ENCODE measurements at places on chromosomes 6 and 20.

DNA sequence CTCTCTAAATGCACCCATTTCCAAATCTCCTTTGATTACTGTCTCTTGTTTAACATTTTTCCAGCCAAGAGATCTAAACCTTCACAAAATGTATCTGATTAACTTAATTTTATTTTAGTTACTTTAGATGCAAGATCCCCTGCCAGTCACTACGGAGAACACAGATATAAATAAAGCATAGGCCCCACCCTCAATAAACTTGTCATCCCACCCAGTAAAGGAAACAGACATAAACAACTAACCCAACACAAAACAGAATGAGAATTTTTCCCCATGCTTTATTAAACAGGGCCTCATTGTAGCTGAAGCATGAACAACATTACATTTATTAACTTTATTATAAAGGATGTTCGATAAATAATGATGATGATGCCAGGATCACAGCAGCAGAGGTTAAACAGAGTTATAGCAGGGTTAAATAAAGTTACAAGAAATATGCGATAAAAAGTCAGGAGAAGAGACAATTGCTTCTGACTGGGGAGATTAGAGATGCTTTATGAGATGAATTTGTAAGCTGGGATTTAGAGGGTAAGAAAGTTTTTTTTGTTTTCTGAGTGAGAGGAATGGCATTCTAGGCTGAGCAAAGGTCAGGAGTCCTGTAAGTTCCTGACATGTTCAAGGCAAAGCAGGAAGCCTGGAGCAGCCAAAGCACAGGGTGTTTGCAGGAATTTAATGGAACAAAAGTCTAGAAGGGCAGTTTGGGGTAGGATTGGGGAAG lies 41.1 kb downstream of the TFAP2A start:
- DNase-seq: no peak

DNA sequence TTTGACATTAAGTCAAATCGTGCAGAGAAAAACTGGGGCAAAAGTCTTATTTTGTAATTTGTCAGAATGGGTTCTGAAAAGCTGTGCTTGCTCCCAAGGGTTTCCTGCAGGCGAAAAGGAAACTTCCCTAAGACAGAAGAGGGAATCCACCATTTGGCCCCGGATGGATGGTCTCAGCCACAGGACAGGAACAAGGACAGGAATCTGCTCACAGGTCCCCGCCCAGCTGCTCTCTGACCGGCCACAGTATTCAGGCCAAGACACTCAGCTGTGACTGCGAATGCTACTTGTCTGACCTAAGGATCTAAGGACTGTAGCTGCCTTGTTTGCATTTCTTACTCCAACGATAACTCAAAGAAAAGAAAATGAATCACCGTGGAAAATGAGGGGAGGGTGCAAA lies 197.0 kb downstream of the BMP7 start:
- DNase-seq: peak; percentile 8

GRCh38 chr20:58646703-58647102 lies 4.4 kb upstream of the STX16 start:
- no peak for DNase-seq

GRCh38 chr20:37513779-37514359 lies 7.2 kb upstream of the NNAT start:
- DNase-seq: no peak

GRCh38 chr6:27133281-27134227 lies 113.9 kb upstream of the PRSS16 start:
- DNase-seq: peak; percentile 89

- no peak for DNase-seq
Observed at GRCh38 chr20:3282271-3283221, 43.6 kb upstream of the SLC4A11 start.

GRCh38 chr6:157534134-157534871 lies 153.3 kb downstream of the ZDHHC14 start:
- no peak for DNase-seq

GRCh38 chr20:51500936-51501335 lies 41.6 kb downstream of the NFATC2 start:
- no peak for DNase-seq

DNA sequence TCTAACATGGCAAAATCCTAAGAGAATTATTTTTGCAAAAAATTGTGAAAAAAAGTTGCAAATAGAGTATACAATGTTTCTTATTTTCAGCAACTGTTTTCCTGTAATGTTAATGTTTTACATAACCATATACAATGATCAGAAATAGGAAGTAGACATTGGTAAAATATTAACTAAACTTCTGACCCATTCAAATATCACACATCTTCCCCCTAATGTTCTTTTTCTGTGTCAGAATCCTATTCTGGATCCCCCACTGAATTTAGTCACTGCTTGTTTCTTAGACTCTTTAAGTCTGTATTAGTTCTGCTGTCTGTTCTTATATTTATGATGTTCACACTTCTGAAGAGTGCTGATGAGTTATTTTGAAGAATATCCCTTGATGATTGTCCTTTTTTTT lies 62.0 kb downstream of the HFE start:
- no peak for DNase-seq

GRCh38 chr6:30319146-30319835 lies 7.4 kb upstream of the TRIM39 start:
- no peak for DNase-seq

- DNase-seq: peak; percentile 41
Observed at GRCh38 chr6:151388997-151389617, 2.3 kb downstream of the ZBTB2 start.

DNA sequence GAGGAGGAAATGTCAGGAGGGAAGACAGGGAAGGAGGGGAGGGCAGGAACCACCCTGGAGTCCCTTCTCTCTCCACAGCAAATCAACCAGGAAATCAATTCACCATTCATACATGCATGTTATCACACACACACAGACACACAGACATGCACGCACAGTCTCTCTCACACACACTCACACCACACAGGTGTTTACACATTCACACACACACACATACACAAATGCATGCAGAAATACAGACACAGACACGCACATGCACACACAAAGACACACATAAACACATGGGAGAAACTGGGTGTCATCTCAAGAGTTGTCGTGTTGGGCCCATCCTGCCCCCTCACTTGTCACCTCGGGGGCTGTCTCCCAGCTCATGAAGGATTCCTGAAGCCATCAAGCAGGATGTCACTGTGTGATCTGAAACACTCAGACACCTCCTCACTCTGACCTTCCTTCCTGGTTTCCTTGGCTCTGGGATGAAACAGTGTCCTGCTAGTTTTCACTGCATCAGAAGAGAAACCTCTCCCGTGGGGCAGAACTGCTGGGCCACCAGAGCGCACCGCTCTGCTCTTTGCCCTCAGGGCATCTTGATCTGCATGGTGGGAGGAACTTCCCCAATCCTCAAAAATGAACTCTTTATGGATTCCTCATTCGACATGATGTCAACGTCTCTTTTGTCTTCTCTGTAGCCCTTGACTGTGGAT lies 9.2 kb downstream of the RAET1G start:
- no peak for DNase-seq

GRCh38 chr6:98828941-98829411 lies 5.4 kb upstream of the POU3F2 start:
- no peak for DNase-seq

DNA sequence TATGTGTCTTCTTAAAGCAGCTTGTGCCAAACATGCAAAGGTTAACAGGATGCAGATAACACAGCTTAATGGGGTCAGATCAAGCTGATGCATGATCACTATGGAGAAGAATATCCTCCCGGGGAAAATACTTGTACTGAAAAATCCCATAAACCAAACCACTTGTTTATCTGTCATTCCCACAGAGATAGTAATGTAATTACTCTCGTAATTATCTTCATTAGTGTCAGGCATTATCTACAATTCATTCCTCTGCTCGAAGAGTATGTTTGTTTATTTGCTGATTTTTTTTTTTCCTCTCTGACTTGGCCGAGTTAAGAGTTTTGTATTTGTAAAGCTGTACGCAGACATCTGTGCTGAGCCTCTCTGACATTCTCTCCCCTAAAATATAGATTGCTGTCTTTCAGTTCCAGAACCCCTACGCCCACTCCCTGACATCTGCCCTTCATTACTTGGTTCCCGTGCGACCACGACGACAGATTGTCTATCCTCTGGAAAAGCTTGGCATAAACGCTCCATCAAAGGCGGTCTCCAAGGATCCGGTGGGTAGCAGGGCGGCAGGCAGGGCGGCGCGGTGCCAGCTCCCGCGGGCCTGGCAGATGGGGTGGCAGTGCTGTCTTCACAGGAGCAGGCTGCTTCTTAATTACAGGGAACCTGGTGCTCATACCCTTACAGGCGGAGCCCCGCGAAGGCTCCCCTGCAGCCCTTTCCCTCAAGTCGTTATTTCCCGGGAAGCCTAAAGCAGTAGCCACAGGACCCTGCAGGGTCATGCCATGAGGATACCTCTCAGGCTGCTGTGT lies 147.2 kb downstream of the CFAP61 start:
- DNase-seq: no peak

GRCh38 chr6:45472382-45472781 lies 94.6 kb upstream of the SUPT3H start:
- no peak for DNase-seq

DNA sequence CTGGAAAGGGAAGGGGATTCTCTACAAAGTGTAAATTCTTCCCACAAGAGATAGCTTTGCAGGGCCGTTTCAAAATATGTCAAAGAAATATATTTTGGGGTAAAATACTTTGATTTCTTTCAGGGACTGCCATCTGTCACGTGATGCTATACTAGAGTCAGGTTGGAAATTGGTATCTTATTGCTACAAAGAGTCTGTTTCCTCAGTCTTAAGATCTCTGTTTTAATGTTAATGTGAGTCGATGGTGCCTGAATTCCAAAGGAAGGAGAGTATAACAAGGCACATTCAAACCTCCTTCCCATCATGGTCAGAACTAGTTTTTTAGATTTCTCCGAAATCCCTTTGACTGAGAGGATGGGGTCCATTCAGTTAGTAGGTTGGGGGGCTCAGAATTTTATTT lies 36.3 kb upstream of the PDE7B start:
- no peak for DNase-seq

DNA sequence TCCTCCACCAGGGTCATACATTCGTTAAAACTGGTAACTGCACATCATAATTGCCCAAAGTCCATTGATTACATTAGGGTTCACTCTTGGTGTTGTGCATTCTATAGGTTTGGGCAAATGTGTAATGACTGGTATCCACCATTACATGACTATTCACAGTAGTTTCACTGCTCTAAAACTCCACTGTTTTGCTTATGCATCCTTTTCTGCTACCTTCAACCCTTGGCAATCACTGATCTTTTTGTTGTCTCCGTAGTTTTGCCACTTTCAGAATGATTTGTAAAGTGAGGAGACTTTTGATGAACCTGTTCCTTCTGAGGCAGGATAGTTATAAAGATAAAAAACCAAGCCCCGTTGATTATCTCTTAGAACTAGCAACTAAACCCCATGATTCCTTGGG lies 187.3 kb upstream of the MCHR2 start:
- no peak for DNase-seq

DNA sequence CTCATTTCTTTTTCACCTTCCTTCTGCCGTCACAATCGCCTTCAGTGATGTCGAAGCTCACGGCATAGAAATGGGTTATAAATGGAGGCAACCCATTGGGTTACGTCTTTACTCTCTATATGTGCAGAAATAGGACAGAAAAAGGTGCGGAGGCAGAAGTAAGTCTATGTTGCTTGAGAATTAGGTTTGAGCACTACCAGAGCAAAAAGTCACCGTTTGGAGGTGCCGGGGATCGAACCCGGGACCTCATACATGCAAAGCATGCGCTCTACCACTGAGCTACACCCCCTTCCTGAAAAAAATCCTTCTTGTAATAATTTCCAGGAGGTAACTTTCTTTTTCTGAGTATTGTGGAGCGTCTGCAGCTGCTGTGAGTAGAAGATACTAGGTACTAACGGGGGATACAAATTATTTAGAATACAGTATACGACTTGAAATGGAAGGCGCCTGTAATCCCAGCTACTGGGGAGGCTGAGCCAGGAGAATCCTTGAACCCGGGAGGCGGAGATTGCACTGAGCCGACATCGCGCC lies 134.2 kb downstream of the TRIM27 start:
- DNase-seq: no peak

DNA sequence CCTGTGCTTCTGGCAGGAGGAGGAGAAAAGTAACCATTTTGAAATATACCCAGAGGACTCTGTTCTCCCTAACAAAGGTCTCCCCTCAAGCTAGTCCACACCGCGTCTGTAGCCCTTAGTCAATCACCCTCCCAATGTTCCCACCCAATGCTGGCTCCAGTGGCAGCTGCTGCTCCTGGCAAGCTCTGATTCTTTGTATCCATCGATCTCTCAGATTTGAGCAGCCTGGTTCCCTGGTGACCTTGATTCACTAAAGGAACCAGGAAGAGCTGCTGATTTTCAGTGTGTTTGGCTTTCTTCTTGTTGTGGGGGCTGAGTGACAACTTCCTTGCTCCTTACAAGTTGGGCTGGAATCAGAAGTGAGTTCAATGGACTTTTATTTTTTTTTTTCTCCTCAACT lies 68.5 kb downstream of the FOXC1 start:
- DNase-seq: no peak

- no peak for DNase-seq
Observed at GRCh38 chr6:35381132-35381531, 38.8 kb downstream of the PPARD start.

DNA sequence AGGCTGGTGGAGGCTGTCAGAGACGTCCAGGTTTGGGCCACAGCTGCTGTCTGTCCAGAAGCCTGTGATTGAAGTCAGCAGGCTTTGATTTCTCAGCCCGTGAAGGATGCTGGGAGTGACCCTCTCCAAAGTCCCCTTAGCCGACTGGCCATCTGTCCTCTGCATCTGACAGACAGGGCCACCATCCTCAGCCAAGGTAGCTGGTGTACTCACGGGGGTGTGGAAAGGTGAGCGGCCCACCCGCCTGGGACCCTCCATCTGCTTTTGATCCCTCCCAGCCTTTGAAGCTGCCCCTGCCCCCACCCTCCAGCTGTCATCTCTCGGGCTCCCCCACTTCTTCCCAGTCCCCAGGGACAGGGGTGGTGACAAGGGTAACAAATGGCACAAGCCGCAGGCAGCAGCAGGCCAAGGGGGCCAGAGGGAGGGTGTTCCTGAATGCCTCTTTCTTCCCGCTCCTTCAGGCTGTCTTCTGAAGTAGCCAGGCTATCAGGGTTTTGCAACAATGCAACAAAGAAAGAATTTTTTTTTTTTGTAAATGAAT lies 84.4 kb downstream of the EYA2 start:
- DNase-seq: no peak

DNA sequence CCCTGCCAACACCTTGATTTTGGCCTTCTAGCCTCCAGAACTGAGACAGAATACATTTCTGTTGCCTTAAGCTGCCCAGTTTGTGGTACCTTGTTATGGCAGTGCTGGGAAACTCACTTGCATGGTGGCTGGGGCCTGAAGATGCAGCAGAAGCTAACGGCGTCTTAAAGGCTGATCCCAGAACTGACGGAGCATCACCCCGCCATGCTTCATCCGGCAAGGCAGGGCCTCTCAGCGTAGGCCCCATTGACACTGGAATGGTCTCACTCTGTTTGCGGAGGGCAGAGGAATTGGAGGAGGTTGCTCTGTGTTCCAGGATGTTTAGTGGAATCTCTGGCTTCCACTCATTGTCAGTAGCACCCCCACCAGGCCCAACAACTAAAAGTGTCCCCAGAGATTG lies 102.1 kb downstream of the JPH2 start:
- DNase-seq: no peak

- no peak for DNase-seq
Observed at GRCh38 chr6:17062871-17063440, 38.9 kb upstream of the STMND1 start.

- DNase-seq: no peak
Observed at GRCh38 chr6:82374516-82374915, 10.9 kb downstream of the TPBG start.

- DNase-seq: no peak
Observed at GRCh38 chr20:35129647-35130069, 17.5 kb downstream of the EDEM2 start.

- no peak for DNase-seq
Observed at GRCh38 chr6:15363523-15364400, 117.9 kb downstream of the JARID2 start.

GRCh38 chr6:53056273-53056672 lies 8.9 kb upstream of the FBXO9 start:
- DNase-seq: no peak
